ENCODE measurements at places on chromosomes 3 and 15.

GRCh38 chr3:155712008-155712407, 32.9 kb downstream of the PLCH1 start:
- no peak for DNase-seq

- no peak for DNase-seq
Observed at GRCh38 chr15:55990516-55990915, 2.9 kb downstream of the NEDD4 start.

DNA sequence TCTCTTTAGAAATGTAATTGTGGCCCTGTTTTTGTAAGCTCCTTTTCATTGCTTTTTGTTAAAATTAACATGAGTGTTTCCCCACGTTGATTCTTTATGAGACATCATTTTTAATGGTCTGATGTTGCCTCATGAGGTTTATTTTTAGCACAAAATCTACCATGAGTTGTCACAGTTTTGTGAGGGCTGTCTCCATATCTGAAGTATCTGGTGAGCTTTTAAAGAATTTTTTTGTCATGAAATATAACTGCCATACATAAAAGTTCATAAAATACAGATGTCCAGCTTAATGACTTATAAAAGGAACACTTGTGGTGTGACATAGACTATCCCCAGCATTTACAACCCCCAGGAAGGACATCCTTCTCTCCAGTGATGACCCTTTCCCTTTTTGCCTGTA, 34.3 kb upstream of the CEMIP start:
- DNase-seq = no peak

- DNase-seq = no peak
Observed at GRCh38 chr3:136949708-136950107, 8.1 kb upstream of the IL20RB start.

GRCh38 chr3:140236836-140237501, 302.0 kb downstream of the CLSTN2 start:
- DNase-seq = no peak

GRCh38 chr15:43794269-43795037, 2.3 kb downstream of the SERF2 start:
- DNase-seq = no peak

DNA sequence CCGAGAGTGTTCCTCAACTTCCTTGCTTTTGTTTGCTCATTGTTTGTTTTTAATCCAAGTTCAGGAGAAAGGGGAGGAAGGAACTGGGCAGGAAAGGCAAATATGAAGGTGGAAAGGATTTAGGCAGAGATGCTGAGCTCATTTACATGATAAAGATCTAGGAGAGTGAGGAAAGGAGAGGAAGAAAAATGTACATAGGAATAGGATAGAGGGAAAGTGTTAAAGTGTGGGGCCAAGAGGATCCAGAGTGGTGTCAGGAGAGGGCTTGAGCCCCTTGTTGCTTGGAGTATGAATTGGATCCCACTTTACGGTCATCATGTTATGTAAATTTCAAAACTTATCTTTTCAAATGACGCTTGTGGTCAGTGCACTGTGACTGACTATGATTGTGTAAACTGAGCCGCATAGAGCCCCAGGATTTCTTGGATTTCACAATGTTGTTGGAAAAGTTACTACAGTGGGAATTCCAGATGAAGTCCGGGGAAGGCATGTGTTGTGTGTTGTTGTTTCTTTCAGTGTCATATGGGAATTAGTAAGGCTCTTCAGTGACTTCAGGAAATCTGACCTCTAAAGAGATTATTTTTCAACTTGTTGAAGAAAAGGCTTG, 15.0 kb upstream of the PLD1 start:
- no peak for DNase-seq

DNA sequence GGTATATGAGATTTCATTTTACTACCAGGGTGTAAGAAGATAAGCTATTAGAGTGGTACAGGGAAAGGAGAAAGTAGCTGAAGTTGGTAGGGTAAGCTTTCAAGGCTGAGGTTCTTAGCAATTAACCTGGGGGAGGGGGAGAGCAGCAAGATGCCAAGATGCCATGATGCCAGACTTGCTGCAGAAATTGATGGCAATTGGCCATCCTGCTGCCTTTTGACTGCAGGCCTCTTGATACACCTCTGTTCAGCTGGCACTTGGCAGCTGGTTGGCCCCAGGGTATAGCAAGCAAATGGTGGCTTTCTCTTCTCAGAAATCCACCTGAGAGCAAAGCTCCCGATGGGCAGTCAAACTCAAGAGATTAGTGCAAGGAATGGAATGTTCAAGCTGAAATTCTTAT, 21.4 kb upstream of the DPH6 start:
- DNase-seq = no peak

DNA sequence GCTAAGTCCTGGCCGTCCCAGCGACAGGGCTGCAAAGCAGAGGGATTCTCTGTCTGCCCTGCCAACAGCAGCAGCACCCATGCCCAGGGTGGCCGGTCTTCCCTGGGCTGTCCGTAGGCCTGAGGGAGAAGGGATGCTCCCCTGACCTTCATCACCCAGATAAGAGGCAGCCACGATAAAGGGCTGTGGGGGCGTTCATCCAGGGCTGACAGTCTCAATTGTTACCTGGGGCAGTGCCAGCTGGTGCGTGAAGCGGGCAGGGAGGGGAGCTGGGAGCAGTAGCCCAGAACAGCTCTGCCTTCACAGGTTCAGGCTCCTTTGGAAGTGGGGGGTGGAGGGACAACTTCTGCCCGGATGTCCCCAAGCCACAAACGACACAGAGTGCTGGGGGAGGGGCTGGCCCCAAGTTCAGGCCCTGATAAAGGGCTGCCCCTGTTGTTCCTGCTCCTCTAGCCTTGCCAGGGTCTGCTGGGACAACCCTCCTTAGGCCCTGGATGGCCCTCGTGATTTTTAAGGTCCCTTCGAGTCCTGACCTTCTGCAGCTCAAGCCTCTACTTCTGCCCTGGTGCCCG, 94.7 kb downstream of the RAB11A start:
- DNase-seq = no peak

DNA sequence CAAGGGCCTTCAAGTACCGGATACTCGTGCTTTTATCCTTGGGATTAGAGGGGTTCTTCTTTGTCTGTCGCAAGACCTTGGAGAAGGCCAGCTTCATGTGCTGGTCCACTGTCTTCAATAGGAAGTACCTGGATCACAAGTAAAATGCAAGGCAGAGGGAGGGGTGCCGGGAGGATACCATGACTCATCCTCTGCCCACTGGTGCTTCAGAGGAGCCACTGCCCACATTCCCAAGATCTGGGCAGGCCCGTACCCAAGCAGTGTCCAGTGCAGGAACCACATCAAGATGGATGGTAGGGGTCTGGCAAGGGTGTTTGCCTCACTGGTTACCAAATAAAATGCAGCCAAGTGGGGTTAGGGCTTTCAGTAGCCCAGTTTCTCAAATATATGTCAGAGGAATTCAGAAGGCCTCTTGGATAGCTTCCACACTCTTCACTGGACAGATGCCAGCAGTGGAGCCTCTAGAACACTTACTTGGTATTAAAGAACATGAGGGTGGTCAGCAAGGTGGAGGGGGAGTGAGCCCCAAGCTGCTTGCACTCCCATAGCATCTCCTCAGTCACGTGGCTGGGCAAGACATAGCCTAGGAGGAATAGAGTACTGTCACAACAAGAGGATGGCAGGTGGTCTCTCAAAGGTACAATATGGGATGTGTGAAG, 3.6 kb upstream of the IMPDH2 start:
- DNase-seq = no peak

DNA sequence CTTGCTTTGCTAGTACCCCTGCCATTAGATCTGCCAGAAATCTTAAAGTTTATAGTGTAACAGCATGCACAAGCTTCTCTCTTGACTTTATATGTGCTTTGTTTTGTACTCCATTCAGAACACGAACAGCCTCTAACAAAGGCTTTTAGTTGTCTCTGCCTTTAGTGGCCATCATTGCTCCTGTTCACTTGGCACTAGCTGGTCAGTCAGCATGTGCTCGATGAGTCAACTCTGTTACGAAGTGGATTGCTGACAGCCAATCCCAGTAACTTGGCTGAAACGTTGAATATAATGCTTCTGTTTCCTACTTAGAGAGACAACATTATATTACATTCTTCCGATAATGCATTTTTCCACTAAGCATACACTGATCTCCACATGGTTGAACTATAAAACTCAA, 349.2 kb downstream of the NAALADL2 start:
- no peak for DNase-seq

DNA sequence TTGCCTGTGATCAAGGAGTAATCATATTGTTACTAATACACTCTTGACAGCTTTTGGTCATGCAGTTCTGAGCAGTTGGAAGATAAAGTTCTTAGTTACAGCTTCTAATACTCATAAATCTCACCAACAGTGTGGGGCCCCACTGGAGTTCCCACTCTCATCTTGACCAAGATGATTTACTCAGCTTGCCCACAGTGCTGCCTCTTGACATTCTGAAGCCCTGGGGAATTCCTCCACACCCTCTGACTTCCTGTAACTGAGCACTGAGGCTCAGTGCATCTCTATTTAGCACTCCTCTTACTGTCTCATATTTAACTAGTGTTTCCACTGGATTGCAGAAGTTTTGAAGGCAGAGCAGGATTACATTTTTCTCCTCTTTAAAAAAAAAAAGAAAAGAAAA, 1.9 kb upstream of the ARL6IP5 start:
- peak; percentile 33 for DNase-seq

DNA sequence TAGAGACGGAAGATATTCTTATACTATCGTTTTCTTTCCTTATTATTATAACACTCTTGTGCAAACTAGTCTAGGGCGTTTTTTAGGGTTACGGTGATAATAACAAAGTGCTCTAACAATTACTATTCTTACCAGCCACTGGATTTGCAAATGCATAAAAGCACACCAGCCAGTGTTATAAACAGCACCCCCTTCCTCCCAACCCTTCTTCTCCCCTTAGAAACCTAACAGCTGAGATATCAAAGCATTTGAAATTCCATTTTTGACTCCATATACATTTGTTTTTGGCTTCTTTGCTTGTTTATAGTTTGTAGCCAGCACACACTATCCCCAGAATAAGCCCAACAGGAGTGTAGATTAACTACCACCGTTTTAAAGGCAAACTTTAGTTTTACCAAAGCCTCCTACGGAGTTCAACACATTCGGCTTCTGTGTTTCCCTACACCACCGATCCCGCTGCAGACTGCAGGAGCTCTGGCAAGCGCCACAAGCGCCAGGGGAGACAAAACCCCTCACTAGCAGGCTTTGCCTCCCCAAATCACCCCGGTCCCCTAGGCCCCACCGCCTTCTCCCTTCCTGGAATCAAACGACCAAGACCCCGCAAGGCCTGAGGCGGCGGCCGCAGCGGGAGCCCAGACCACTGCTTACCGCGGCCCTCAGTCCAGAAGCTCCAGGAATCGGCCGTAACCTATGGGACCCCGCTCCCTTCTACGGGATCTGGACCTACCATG, 461 bp downstream of the COPB2 start:
- DNase-seq = no peak

DNA sequence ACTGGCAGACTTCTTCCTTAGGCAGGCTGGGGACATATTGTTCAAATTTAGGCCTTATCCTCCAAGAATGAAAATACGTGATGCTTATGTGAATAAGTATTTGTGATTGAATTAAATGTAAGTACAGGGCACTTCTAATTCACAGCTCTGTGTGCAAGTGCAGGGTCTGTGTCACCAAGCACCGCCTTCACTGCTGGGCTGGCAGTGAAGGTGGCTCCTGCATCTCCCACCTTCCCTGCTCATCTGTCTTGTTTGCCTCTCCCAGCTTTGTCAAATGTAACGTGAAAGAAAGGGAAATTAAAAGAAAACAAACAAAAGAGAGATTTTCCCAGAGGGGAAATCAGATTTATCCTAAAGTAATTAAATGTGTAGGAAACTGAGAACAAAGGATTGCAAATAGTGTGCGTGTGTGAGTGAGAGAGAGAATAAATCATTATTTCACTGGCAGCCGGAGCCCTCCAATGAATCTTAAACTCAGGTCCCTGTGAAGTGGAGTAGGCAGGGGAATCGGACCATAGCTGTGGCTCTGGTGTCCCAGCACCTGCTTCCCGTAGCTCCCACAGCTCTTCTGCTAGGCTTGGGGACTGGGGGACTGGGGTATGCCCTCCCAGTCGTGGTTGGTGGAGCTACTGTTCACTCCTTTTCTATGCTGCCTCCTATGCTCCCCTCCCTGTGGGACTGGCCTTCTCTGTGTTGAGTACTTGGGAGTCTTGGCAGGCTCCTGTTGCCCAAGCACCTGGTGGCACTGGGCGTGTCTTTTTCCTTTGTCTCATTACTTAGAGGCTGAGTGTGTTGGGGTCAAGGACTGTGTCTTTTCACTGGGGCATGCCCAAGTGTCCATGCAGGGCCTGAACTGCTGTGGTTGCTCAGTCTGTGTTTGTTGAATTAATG, 222.2 kb downstream of the EPHB1 start:
- no peak for DNase-seq

DNA sequence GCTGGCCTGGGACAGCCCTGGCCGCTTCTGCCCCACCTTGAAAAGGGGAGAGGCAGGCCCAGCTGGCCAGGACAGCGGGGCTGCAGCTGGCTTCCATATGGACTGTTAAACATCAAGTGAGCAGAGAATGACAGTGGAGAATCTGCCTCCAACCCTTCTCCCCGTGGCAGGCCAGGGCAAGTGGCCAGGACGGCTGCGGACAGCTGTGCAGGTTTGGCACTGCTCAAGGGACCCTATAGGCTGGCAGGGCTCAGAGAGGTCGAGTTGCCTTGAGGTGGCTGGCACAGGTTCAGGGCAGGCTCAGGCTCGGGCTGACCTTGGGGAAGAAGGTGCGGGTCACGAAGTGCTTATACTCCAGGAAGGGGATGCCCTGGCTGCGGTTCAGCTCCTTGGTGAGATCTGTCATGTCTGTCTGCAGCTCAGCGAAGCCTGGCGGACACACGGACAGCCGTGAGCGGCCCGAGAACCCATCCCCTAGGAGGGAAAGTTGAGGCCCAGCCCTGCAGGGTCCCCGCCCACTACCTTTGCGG, 24.3 kb downstream of the H1-8 start:
- no peak for DNase-seq

DNA sequence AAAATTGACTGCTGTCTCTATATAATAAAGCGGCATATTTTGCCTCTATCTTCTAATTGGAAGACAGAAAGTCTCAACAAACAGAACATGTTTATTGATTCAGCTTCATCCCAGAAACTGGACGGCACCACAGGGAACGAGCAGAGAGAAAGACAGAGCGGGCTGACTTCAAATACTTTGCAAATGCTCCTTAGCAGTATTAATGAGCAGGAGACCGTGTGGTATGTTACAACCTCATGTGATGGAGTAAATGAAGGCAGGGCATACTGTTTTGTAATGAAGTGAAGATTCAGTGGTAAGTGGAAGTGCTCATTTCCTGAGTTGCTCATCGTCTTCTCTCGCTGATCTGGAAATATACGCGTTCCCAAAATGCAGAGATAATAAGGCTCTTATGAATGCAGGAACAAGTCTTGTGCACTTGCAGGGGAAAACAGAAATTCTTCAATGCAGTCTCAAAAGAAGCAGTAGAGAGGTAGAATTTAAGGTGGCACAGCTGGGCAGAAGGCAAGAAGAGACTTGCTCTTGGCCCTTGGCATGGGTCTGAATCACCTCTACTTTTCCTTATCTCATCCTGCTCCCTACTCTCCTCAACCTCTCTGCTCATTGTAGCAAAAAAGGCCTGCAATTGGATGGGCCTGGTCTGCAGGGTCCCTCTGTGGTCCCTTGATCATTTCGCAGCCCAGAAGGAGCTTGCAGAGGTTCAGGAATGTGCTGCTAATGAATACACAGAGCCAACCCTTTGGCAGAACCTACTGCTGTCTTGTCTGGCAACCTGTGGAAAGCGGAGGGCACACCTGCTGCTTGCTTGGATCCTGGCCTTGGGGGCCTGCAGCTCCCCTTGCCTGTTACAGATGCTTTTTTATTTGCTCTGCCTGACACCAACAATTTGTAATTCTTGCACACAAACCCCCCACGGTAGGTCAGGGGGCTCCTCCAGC, 604.9 kb upstream of the CFAP20DC start:
- DNase-seq = no peak

- DNase-seq = no peak
Observed at GRCh38 chr15:79329171-79329611, 18.3 kb downstream of the TMED3 start.

GRCh38 chr15:53980021-53980420, 1.8 kb downstream of the UNC13C start:
- DNase-seq = no peak
